ENCODE measurements at places on chromosomes 16 and 17. TPM values are rescaled to one million over a fixed set of nuclear protein-coding genes. Genes with fewer than 3 reads are reported as not detected.

- no peak for DNase-seq
These were observed 35.7 kb upstream of the GSG1L start for GRCh38 chr16:28098959-28099945.

NHLRC4 gene
- 0.74 TPM for total RNA-seq

ZG16 gene
- total RNA-seq = not detected

DNA sequence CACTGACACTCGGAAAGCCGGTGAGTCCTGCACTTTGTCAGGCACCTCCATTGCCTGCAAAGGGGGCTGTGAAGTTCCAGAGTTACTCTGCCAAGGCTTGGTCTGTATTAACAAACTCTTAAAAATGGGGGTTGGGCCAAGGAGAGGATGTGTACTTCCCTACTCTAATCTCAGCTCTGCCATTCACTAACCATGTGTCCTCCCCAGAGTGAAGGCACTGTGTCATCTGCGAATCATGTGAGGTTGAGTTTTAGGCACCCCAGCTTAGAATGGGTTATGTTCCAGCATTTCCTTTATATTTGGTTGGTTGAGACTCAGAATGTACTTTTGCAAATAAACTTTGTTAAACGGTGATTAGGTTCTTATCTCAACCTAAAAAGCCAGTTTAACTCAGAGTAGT is 24.9 kb downstream of the ERCC4 start:
- no peak for DNase-seq

GRCh38 chr16:9666834-9667480 is 515.3 kb downstream of the GRIN2A start:
- DNase-seq = no peak

DNA sequence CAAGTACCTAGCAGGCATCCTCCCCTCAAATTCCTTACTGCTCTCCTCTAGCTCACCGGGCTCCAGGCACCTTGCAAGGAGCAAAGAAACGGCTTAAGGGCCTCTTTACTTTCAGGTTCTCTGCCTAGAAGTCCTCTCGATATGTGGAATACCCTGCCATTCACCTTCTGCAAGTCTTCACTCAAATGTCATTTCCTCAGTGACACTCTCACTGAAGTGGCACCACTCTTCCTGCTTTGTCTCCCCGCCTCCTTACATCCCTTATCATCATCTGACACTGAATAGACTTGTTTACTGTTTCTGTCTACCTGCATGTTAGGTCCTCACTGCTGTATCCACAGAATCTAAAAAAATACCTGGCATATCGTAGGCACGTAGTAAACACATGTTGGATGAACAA is 947 bp downstream of the SLC7A6OS start:
- DNase-seq = no peak

- DNase-seq = no peak
These were observed 5.5 kb upstream of the CACNG5 start for GRCh38 chr17:66829386-66829864.

- DNase-seq = no peak
These were observed 45.2 kb downstream of the DCUN1D3 start for GRCh38 chr16:20854963-20855362.

DNA sequence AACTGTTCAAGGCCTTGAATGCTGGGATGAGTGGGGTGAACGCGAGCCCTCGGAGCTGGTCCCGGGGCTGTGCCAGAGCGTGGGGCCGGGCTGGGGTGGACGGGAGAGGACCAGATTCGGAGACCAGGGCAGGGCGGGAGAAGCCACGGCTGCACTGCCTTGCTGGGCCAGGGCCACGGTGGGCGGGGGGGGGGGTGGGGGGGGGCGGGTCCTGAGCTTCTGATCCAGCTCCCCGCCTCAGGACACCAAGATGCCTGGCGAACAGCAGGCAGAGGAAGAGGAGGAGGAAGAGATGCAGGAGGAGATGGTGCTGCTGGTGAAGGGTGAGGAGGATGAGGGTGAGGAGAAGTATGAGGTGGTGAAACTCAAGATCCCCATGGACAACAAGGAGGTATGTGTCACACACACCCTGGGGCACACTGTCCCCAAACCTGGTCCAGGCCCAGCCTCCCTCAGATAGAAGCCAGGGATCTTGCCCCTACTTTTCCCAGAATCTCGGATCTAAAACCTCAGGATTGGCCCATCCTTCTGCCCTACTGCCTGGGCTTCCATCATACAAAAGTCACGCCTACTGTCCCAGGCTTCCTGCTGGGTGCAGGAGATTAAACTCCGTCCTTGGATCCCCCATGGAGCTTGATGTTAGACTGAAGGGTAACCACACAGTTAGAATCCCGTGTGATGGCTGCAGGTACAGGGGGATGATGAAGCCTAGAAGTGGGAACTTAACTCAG is 563 bp downstream of the ZNF771 start:
- no peak for DNase-seq

DNA sequence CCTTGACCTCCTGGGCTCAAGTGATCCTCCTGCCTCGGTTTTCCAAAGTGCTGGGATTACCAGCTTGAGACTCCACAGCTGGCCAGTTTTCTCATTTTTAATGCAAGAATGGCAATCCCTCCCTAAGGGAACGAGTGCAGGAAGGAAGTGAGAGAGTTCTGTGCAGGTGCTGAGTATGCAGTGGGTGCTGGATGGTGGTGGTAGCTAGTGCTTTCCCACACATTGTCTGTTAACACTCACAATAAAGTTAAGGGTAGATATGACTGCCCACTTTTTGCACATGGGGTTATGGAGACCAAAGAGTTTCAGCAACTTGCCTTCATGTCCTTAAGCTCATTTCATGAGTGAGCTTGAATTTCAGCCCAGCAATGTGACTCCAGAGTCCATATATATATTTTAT is 18.5 kb downstream of the RGS9 start:
- no peak for DNase-seq

HS3ST3B1 gene
- total RNA-seq = 2.8 TPM

DNA sequence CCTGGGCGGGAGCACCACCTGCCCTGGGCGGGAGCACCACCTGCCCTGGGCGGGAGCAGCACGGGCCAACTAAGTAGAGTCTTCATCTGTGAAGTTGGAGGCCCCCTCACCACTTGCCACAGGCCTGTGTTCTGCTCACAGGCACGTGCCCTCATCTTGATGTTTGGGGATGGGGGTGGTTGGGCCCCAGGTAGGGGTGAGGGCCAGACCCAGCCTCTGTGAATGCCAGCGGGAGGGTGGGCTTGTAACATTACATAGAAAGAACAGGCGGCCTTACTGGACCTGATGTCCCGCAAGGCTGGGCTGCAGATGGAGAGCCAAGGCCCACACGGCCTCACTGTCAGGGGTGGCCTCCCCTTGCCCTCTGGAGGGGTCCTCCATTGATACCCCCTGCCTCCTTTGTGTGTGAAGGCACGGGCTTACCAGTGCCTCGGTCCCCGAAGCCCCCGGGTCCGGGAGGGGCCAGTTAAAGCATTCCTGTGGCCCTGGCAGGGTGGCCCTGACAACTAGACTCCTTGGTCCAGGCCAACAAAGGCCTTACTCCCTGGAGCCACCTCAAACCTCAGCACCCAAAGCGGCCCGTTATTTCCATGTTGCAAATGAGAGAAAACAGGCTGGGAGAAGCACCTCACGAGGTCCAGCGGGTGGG is 1.1 kb upstream of the SLC16A3 start:
- DNase-seq = no peak

DNA sequence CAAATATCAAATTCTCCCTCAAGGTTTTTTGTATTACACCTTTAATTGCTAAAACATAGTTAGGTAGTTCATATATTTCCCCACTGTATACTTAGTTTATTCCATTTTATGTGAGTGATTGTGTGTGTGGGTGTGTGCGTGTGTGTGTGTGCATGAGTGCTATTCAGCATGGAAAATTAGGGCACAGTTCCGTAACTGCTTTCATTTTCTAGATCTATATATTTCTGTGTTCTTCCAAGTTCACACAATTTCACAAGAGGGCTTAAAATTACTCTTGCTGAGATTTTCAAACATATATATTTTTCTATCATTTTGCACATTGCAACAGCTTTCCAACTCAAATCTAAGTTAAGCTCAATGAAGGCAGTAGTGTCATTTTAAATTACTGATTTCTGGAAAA is 782.9 kb upstream of the SOX9 start:
- no peak for DNase-seq

DNA sequence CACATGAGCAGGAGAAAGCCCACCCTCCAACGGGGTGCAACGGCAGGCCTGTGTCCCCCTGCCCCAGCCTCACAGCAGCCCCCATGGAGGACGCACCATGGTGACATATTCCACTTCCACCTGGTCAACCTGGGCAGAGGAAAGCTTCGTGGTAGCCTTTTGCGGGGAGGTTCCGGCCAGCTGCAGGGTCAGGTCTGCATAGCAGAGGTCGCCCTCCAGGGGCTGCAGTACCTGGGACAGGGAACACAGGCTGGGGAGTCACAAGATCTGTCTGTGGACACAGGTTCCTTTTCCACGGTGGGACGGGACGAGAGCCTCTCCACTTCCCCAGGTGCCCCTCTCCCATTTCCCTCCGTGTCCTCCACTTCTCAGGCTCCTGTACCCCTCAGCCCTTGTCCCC is 17.1 kb downstream of the CD300LF start:
- DNase-seq = no peak

DNA sequence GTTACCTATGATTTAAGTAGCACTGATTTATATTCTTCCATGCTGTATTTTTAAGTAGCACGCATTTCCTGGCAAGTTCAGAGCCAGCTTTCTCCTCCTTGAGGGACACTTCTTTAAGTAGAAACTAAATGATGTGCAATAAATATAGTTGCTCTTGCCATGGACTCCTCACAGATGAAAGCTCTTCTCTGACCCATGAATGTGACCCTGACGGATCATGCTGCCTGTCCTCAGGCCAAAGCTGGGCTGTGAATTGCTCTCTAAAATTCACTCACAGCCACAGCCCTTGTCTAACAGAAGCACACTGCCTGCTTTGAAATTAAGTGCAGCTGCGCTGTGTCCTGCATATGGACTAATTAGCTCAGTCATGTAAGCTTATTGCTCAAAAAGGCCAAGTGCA is 438.8 kb downstream of the PMP22 start:
- no peak for DNase-seq

DNA sequence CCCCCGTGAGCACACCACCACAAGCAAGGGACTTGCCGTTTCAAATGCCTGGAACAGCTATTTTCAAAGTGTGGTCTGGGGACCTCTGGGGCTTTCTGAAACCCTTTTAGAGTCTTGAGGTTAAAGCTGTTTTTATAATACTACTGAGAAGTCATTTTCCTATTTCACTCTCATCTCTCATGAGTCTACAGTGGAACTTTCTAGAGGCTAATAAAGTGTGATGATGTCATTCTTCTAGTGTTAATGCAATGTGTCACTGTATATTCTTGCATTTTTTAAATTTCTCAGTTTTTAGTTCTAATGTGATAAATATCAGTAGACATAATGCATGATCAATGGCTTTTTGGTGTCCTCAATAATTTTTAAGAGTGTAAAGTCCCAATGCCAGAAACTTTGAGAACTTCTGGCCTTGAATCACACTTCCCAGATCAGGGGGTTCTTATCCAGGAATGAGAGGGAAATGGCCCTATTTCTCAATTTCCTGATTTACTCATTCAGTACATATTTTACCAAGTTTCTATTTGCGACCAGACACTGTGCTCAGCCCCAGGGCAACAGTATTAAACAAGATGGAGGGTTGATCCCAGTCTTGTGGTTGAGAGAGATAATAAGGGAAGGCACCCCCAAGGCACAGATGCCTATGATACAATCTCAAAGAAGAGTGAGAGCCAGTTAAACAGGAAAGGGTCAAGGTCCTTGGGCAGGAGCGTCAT is 444.0 kb downstream of the HS3ST3B1 start:
- no peak for DNase-seq

HEATR9 gene
- total RNA-seq = not detected

GRCh38 chr16:51168755-51169154 is 17.7 kb upstream of the SALL1 start:
- DNase-seq = no peak

- DNase-seq = no peak
These were observed 27.0 kb upstream of the SLC35B1 start for GRCh38 chr17:49734515-49735490.

KCNJ18 gene
- total RNA-seq = not detected

MYL4 gene
- total RNA-seq = 5,829 TPM

DNA sequence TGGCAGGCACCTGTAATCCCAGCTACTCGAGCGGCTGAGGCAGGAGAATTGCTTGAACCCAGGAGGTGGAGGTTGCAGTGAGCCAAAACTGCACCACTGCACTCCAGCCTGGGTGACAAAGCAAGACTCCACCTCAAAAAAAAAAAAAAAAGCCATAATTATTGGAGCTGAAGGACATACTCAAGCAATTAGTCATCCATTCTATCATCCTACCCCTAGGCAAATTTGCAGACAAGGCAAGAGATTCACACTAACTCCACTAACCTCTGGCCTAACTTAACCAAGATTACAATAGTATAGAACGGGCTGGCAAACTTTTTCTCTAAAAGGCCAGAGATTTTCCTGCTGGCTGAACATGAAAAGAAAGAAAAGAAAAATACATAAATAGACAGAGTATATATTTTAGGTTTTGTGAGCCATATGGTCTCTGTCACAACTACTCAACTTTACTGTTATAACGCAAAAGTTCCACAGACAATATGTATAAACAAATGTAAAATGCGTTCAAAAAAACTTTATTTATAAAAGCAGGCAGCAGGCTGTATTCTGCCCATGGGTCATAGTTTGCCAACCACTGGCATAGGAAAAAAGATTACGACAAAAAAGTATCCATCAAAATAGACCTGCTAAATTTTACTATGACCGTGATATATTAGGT is 29.7 kb downstream of the BRIP1 start:
- DNase-seq = no peak

TP53TG3D gene
- not detected for total RNA-seq

- DNase-seq = no peak
These were observed 203.0 kb downstream of the CPPED1 start for GRCh38 chr16:12600536-12601256.

DNA sequence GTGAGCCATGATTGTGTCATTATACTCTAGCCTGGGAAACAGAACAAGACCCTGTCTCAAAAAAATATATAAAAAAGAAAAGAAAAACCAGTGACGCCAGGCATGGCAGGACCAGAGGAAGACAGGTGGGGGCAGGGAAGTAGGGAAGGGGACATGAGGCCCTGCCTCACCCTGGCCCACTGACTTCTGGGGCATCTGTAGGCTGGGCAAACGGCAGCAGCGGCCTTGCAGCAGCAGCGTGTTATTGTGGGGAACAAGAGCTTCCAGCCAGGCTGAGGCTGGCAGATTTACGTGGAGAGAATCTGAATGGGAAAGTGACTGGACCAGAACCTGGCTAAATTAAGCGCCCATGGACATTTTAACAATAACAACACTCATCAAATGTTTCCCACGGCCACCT is 19.4 kb downstream of the CMTM4 start:
- DNase-seq = no peak

GRCh38 chr17:4480929-4481898 is 17.5 kb upstream of the SPNS2 start:
- no peak for DNase-seq

DNA sequence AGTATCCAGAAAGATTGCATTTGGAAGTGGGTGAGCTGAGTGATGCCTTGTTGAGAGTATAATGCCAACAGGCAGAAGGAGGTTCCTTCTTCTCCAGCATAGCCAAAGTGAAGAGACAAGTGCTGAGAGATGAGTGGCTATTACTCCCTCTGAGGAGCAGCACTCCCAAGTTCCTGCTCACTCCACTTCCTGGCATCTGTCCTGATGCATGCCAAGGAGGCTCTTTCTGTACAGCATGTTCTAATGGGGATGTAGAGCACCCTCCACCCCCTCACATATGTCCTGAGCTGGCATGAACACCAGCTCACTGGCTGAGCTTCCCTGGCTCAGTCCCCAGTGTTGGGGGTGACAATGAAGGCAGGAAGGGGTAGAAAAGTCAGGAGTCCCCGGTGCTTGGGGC is 44.2 kb upstream of the DNAH9 start:
- DNase-seq = no peak

TNFRSF17 gene
- total RNA-seq = not detected

- DNase-seq = no peak
These were observed 50.5 kb downstream of the GPR139 start for GRCh38 chr16:20023190-20023589.

EVPLL gene
- total RNA-seq = not detected
